ENCODE measurements at places on chromosomes 16 and 17. TPM values are rescaled to one million over a fixed set of nuclear protein-coding genes. Genes with fewer than 3 reads are reported as not detected.

The ERI2 gene
- total RNA-seq, result 28.4 TPM

The FOXJ1 gene
- not detected for total RNA-seq

The SECTM1 gene
- total RNA-seq, result 13.4 TPM

The WNT9B gene
- total RNA-seq, result not detected

The IL21R gene
- total RNA-seq, result 0.21 TPM

The CSH2 gene
- not detected for total RNA-seq

The PIK3R5 gene
- not detected for total RNA-seq

The CLEC3A gene
- not detected for total RNA-seq

The NPIPA8 gene
- total RNA-seq, result 25.0 TPM

The IGF2BP1 gene
- 0.02 TPM for total RNA-seq

The CDK3 gene
- total RNA-seq, result 5.3 TPM

The KRT20 gene
- total RNA-seq, result not detected

The PRSS33 gene
- not detected for total RNA-seq

The MSL1 gene
- 62.2 TPM for total RNA-seq

The GGA2 gene
- total RNA-seq, result 22.2 TPM

The BCKDK gene
- total RNA-seq, result 31.7 TPM

The FOXL1 gene
- total RNA-seq, result 4.9 TPM

The LPO gene
- total RNA-seq, result not detected

The GINS2 gene
- total RNA-seq, result 6.9 TPM

The OR2C1 gene
- not detected for total RNA-seq

The KRTAP9-2 gene
- total RNA-seq, result not detected

The SLC6A2 gene
- not detected for total RNA-seq

Measured in MCF 10A (cell line).